NCI-H2029 treated with DMSO at 0.1 percent for 48 hours (cell line): ENCODE measurements at places on chromosomes 6 and 20.

DNA sequence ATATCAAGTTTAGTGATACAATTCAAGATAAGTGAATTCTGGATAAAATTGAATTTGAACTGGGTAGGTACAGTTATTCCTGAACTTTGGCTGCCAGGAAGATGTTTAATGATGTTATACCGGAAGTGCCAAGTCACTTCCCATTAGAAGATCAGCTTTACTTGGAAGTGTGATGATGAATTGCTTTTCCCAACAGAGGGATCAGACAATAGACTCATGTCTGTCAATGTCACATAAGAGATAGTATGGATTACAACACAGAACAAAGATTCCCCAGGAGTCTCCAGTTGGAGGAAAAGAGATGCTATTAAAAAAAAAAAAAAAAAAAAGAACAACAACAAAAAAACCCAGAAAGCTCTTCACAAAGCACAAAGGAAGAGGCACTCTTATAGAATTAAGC, 497.9 kb upstream of the EPHA7 start:
- no peak for DNase-seq

DNA sequence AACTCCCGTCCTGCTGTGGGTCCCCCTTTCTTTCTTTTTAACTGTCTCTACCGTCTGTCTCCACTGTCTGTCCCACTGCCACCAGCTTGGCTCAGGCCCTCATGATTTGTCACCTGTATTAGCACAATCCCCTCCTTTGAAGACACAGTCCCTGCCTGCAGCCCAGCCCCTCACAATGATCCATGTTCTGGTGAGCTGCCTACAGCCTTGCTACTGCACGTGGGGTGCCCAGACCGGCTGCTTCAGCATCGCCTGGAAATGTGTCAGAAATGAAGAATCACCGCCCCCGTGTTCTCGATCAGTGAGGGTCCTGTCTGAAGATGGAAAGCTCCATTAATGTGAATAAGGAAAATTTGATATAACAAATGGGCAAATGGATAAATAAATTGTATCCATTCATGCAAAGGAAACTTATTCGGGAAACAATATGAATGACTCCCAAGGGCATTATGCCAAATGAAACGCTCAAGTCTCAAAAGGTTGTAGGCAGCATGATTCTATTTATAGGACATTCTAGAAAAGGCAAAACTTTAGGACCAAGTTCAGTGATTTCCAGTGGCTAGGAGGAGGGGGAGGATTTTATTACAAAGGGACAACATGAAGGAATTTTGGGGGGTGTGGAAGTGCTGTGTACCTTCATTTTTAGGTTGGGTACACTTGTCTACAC, 59.4 kb upstream of the CD83 start:
- no peak for DNase-seq

GRCh38 chr6:90701146-90701781, 114.4 kb upstream of the MAP3K7 start:
- DNase-seq: no peak

DNA sequence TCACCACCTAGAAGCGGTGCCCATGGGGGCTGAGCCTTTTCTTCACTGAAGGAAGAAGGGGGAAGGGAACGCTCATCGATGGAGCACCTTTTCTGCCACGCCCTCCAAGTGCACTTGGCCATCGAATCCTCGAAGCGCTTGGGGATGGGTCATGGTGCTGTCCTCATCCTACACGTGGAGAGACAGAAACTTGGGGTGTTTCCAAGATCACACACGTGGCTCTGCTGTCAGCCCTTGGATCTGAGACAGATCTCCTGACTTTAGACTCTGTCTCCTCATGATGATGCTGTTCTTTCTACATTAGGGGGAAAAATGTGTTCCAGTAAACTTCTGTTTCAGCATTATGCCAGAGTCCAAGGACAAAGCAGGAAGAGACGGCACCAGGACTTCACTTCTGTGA, 78.5 kb downstream of the SYNDIG1 start:
- DNase-seq: no peak

GRCh38 chr6:149228311-149228955, 89.1 kb upstream of the TAB2 start:
- DNase-seq: no peak

DNA sequence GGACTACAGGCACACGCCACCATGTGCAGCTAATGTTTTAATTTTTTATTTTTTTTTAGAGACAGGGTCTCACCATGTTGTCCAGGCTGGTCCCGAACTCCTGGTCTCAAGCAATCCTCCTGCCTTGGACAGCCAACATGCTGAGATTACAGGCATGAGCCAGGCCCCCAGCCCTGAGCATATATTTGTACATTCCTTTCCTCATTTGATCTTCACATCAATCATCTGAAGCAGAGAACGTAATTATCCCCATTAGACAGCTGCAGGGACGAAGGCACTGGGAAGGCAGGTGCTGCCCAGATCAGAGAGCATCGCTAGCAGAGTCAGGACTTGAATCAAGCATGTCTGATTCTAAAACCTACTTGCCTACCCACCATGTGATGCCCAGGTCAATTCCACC, 41.0 kb upstream of the SIRPA start:
- DNase-seq: no peak

DNA sequence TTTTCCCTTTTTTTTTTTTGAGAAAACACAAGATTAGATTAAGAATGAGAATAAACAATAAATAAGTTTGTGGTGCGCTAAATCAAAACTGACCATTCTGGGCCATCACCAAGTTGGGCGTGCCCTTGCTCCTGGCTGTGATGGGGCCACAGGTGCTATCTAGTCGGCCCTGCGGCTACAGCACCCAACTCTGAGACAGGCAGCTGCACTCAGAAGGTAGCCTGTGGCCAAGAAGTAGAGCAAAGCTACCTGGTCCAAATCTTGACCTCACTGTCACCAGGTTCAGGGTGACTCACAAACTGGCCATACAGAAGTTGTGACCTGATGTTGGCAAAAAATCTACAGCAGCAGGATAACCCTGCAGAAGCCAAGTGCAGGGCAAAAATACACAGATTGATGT, 3.4 kb downstream of the TXNDC5 start:
- DNase-seq: no peak

DNA sequence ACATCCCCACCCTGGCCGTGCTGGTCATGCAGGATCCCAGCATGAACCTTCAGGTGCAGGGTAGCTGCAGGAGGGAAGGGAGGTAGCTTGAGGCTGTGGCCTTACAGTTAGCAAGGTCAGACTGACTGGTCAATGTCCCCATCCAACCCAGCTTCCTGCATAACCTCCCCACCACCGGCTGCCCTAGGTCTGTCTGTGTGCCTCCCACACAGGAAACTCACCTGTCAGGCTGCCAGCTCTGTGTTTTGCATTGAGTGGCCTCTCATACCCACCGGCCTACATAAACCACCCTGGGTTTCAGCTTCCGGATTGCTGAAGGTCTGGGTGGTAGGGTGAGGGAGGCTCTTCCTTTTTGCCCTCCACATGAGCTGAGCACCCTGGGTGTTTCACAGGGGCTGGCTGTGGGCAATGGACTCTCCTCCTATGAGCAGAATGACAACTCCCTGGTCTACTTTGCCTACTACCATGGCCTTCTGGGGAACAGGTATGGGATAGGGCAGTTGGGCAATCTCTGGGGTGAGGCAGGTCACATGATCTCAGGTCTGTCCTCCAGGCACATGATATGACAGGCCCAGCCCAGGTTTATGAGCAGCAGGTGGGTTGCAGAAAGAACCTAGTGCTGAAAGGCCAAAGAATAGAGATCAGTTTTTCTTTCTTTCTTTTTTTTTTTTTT, 1.8 kb downstream of the CTSA start:
- DNase-seq: no peak

DNA sequence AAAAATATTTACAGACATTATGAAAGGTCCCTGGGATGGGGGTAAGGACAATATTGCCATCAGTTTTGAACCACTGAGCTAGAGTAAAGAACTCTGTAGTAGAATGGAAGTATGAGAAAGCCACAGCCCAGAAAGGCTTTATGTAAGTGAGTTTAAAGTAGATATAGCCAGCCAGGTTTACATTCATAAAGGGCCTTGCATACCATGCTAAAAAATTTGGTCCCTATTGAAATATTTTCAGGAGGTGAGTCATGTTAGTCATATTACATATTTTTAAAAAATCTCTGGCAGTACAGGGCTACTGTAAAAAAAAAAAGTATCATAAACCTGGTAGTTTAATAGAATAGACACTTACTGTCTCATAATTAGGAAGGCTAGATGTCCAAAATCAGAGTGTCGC, 3.5 kb downstream of the ZKSCAN8 start:
- no peak for DNase-seq

GRCh38 chr6:71513036-71513435, 224.4 kb downstream of the OGFRL1 start:
- DNase-seq: no peak

GRCh38 chr6:75144386-75144785, 61.5 kb downstream of the COL12A1 start:
- no peak for DNase-seq

DNA sequence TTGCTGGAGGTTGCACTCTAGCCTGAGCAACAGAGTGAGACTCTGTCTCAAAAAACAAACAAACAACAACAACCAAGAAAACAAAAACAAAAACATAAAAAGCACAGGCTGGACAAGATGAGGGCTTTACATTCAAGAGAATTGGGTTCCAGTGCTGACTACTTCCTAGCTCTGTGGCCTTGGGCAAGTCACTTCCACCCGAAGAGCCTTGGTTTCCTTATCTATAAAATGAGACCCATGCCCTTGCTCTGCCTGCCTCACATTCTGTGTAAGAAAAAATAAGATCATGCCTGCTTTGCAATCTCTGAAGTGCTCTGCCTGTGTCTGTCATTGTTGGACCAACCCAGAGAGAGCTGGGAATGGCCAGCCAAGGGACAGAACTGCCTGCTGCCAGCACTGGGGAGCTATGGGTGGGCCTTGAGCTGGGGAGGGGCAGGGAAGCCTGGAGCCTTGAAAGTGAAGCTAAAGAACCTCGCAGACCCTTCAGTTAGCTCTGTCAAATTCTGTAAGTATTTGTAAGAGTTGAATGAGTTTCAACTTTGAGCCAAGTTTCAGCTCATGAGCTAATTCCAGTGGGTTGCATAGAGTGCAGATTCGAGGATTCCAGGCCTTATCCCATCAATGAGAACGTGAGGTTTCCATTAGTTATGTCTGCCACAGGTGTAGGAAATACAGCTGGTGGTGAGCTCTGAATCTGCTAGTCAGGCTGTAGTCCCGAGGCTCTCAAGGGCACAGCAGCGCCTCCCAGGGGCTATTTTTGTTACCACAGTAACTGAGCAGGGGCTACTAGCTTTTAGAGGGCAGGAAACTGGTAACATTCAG, 93.2 kb downstream of the DLGAP4 start:
- DNase-seq: no peak

- no peak for DNase-seq
These were observed 14.5 kb upstream of the KCNK5 start for GRCh38 chr6:39243809-39244208.

DNA sequence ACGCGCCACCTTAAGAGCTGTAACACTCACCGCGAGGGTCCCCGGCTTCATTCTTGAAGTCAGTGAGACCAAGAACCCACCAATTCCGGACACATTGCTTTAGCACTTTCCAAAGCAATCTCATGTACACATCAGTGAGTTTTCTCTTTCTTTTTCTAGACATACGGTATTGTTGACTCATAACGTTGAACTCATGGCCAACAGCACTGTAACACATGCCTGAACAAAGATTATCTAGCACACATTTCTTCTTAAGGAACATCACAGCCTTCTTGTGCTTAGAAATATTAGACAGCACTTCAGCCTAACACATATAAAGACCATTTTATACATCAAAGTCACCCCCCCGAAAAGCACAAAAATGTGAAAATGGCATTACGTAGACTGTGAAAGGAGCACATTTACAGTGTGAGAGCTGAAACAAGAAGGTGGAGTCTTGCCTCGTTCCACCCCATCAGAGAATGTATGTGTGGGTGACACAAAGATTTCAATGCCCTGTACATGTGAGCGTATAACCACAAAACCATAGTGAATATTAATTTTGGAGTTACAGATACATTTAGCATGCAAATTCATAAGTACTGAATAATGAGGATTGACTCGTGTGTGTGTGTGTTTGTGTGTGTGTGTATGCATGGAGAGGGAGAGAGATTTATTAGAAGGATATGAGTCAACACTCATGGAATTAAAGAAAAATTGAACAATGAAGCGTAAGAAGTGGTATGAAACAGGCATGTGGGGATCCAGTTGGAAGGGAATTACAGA, 134.1 kb downstream of the FAM83B start:
- DNase-seq: no peak

GRCh38 chr6:25883991-25884390, 9.9 kb upstream of the SLC17A3 start:
- DNase-seq: no peak

DNA sequence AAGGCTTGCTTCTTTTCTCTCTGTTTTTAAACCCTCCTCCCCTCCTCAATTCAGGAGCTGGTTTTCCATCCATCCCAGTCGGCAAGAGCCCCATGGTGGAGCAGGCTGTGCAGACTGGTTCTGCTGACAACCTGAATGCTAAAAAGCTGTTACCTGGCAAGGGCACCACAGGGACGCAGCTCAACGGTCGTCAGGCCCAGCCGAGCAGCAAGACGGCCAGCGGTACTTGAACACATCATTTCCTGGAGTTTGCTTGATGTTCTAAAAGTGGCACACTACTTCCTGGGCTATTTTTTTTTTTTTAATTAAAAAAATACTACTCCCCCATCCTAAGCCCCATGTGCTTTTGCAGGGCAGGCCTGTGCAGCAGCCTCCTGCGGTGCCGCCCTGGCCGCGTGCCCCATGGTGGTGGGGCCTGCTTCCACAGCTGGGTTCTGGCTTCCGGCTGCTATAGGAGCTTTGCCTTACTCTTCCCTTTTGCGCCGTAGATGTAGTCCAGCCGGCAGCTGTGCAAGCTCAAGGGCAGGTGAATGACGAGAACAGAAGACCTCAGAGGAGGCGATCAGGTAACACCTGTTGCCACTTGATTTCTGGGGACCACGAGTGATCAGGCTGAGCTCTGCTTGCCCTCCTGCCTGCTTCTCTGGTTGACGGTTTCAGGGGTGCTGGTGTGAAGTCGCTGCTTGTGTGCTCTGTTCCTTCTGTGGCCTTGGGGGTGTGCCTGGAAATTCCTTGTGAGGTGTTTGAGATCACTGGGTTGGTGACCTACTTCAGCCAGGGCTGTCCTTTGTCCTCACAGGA, 7.7 kb downstream of the LSM14B start:
- no peak for DNase-seq

DNA sequence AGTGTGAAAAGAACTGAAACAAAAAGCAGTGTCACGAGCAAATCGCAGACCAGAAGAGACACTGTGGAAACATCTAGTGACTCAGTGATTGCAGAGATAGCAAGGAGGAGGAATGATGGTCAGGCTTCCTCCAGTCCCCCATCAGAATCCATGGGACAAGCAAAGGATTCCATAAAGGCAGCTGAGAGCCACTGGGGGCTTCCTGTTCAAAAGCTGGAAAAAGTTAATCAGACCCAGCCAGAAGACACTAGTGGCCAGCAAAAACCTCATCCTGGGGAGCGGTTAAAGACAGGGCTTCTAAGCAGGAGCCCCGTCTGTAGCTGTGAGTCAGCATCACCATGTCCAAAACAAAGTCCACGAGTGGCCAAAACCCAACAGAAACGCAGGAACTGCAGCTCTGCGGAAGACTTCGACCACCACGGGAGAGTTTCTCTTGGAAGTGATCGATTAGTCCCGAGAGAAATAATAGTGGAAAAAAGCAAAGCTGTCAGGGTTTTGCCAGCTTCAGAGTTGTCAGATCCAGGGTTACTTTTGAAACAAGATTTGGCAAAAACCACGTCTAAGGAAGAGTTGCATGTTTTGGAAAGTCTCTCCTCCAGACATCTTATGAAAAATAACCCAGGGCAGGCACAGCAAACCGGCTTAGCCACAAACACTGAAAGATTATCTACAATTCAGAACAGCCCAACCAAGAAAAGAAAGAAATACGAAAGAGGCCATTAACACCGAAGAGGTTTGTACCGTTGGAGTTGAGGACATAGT, 51.0 kb downstream of the JAG1 start:
- DNase-seq: no peak
